ENCODE measurements at places on chromosomes 16 and 17.

DNA sequence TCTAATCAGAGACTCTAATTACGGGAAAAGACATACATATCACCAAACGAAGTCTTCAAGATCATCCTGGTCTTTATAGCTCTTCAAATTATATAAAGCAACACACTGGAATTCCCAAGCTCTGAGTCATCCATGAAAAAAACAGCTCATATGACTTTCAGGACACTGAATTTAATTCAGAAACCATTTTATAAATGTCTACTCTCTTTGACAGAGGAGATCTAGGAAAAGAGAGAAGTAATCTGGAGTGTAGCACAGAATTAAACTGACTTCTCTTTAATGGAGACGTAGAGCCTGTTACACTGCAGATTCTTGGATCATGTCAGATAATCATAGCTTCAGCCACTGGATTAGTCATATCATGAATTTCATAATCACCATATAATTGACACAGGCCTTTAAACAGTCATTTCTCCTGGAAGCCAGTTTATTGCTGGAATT lies 86.8 kb upstream of the WSB1 start:
- no peak for DNase-seq

DNA sequence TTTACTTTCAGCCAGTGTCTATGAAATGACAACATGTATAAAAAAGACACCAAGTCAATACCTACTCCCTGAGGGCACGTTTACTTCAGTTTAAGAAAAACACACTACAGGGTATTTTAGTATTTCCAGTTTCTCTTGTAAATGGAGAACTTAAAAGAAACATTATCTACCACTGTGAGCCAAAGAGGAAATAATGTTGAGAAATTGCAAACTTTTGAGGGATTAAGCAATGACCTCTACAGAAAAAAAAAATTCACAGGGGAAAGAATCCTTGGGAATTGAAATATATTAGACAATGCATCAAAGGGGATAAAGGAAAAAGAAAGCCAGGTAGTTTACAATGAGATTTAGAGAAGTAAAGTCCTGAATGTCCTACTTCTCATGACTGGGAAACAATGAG lies 126.0 kb downstream of the KCNJ2 start:
- no peak for DNase-seq

GRCh38 chr16:89534252-89534756 lies 26.1 kb downstream of the SPG7 start:
- DNase-seq: peak; percentile 52

DNA sequence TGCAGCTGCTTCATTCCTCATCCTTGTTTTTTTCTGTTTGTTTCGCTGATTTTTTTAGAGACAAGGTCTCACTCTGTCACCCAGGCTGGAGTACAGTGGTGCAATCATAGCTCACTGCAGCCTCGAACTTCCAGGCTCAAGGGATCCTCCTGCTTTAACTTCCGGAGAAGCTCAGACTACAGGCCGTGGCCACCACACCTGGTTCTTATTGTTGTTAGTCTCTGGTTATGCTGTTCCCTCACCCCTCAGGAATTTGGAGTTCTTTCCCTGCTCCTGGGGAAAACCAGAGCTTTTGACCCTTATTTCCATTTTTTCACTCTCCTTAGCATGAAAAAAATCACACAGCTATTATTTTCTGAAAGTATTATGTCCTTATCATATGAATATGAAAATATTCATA lies 1.8 kb downstream of the ODF4 start:
- DNase-seq: no peak

DNA sequence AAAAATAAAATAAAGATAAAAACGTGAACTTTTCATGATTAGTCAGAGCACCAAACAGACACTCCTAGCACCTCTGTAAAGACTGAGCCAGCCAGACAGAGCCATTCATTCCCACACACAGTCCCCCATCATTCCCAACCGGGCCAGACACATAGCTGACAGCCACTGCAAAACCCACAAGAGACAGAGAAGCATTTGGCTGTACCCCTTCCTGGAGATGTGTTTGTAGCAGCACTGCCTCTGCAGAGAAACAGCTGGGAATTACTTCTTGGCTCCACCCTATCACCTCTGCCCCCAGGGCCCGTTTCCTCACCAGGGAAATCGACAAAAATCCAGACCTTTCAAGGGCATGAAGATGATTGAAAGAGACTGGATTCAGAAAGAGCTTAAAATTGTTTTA lies 46.4 kb downstream of the MYH11 start:
- DNase-seq: no peak

- no peak for DNase-seq
Measured at GRCh38 chr16:27906883-27907282, 156.6 kb downstream of the GSG1L start.

DNA sequence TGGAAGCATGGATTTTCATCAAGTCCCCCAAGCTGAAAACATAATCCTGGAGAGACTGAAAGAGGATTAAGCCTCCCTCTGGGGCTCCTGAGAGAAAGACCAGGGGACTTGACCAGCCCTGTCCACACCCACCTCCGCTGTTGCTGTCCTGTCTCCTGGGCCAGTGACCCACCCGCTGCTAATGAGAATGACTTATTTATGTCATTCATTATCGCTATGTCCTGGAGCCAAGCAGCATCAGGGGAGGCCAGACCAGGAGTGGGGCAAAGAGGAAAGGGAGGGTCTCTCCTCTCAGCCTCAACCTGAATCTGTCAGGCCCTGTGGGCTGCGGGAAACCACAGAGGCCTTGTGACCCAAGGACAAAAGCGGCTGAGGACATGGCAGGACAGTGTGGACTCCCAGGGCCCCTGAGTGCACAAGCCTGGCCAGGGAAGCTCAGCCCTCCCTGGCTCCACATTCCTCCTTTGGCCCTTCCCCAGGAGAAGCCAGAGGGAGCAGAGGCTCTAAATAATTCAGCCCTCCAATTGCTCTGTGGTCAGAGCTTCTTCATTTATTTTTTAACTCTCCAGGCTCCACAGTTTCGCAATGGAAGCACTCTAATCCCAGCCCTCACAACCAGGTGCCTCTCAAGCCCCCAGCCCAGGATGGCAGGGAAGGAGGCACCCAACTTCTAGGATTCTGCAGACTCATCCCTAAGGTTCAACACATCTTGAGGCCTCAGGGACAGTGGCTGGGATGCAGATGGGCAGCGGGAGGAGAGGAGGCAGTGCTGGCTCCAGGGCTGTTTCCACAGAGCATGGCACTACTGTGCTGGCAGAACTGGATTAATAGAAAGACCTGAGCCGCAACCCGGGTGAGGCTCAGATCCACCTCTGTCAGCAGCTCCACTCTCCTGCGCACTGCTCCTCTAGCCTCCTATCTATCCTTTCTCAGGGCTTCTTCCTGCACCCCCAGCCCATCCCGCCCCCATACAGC lies 19.1 kb downstream of the CUEDC1 start:
- no peak for DNase-seq

- DNase-seq: no peak
Measured at GRCh38 chr16:84728853-84729424, 29.1 kb downstream of the USP10 start.

- peak; percentile 83 for DNase-seq
Measured at GRCh38 chr17:76523084-76524037, 14.1 kb downstream of the CYGB start.

- no peak for DNase-seq
Measured at GRCh38 chr16:55488306-55488705, 9.3 kb downstream of the MMP2 start.

GRCh38 chr16:1182950-1183907 lies 30.3 kb downstream of the CACNA1H start:
- no peak for DNase-seq

DNA sequence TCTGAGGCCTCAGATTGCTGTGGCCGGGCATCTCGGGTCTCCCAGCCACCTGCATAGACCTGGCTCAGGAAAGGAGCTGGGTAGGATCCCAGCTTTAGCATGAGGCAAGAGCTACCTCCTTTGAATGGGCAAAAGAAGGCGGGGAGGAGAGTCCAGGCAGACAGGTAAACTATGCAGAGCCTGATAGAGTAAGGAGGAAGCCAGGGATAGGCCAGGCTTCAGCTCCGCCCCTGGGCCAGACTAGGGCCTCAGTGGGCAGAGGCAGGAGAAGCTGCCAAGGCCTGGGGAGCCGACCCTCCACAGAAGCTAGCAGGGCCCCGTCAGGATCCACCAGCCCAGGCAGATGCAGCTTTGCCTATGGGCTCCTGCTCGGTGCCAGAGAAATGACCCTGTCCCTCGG lies 22.6 kb upstream of the UBE2G1 start:
- DNase-seq: no peak

DNA sequence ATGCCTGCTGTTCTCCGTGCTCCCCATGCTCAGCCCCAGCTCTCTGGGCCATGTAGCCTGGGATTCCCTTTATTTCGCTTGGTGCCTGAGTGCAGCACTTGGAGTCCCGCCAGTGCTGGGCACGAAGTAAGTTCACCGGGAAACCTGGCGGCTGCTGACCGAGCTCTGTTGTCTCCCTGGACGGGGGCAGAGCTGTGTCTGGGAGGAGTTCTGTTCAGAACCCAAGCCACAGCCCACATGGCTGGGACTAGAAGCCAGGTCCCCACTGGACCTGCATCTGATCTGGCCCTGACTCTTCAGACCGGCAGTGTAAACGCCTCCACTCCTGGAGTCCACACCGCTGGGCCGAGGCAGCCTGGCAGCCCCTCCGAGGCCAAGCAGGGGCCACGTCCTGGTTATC lies 37.5 kb upstream of the CIBAR2 start:
- no peak for DNase-seq

DNA sequence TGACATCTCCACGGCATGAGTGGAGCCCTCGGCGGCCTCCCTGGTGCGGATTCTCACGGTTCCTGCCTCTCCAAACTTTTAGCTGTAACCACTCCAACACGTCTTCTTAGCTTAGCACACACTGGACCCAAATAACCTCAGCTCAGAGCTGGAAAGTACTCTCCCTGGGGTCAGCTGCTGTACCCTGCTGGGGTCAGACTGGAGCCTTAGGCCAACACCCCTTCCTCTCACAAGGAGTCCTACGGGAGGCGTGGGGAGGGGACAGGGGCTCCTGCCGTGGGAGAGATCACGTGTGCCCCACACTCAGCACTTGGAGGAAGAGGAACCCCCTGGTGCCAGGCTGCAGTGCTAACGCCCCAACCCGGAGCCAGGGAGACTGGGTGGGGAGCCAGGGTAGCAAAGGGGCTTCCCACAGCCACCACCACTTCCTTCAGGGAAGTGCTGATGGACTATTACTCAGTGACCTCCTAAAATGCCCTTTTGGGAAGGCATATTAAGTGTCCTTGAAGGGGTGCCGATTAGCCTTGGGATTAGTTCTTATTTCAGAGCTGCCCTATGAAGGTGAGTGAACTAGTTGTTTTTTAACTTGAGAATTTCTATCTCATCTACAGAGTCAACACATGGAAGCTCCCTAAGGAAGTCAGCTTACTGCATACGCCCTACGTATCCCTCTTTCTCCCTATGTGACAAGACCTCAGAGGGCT lies 124.0 kb downstream of the HIC1 start:
- no peak for DNase-seq

- DNase-seq: no peak
Measured at GRCh38 chr17:61361084-61361483, 38.6 kb upstream of the TBX2 start.

DNA sequence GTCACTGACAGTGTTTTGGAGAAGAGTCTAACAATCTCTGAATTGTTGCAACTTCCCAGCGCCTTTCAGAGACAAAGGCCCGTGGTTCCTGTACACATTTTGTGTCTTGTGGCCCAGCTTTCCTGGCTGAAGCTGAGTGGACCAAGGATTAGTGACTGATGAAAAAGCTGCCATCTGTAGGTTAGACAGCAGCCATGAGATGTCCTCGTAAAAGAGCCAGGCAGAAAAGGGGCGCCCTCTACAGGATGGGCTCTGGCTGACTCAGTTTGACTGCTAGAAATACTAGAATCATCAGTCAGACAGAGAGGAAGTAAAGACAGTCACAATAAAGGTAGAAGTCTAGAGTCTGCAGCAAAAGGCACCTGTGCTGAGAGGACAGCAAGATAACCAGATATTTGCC lies 26.5 kb upstream of the NF1 start:
- peak; percentile 39 for DNase-seq

- no peak for DNase-seq
Measured at GRCh38 chr16:84055366-84055765, 12.8 kb upstream of the SLC38A8 start.
